ENCODE measurements at places on chromosomes 1 and 21.

DNA sequence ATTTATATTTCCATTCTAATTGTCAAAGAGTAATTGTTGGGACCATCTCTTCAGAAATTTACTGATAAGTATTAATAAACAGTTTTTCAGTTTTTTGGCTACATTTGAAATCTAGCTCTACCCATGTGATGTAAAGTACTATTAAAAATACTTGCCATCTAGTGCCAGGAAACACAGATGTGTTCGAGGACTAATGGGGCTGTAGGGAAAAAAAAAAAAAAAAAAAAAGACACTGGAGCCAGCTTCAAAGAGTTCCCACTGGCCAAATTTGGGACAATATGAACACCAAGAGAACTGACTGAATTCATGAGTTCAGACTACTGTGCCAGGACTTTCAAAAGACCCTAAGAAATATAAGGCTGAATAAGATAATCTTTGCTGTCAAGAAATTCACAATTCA is 65.2 kb upstream of the GFI1 start:
- no peak for DNase-seq

DNA sequence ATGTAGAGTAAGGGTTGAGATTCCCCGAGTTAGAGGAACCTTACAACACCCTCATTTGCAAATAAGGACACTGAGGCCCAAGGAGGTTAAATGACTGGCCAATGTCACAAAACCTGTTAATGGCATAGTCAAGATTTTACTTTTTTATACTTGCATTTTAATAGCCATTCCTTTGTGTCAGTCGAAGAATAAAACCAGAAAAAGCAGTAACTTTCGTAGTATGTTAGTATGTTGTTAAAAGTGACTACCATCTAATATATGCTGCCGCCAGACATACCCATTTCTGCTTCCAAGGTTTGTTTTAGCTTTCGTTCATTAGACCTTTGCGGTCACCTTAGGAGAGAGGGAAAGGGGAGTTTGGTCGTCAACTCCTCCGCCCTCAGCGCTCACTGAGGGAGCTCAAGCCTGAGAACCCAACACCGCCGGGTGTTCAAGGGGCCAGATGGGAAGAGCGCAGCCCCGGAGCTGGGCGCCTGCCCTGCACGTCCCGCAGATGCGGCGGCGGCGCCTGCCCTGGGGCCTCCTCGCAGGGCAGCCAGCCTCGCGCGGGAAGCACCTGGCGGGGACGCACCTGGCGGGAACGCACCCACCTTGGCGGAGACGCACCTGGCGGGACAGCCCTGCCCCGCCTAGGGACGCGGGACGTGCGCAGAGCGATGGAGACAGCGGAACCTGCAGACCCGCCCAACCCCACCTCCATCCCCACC is 466 bp downstream of the VPS26C start:
- no peak for DNase-seq

DNA sequence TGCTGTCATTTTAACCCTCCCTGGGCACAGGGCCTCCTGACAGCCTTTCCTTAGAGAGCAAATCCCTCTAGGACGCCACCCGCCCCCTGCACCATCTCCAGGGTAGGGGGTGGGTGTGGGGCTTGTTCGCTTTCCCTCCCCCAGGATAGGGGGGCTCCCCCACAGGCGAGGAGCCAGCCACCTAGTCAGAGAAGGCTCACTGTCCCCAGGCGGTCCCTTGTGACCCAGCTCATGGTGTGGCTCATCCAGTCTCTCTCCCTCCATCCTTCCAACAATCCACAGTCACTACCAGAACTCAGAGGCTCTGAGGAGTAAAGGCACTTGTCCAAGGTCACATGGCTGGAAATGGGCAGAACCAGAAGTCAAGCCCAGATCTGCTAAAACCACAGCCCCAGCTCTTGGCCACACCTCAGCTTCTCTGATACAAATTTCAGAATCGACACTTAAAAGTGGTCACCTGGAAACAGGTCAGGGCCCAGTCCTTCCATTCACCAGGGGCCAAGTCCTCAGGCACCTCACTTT is 89.8 kb downstream of the MRPL37 start:
- DNase-seq, result no peak

- DNase-seq, result no peak
These were observed 76.3 kb upstream of the LRRC7 start for GRCh38 chr1:69491416-69491815.

GRCh38 chr1:216805233-216805632 is 82.0 kb upstream of the ESRRG start:
- DNase-seq, result no peak

DNA sequence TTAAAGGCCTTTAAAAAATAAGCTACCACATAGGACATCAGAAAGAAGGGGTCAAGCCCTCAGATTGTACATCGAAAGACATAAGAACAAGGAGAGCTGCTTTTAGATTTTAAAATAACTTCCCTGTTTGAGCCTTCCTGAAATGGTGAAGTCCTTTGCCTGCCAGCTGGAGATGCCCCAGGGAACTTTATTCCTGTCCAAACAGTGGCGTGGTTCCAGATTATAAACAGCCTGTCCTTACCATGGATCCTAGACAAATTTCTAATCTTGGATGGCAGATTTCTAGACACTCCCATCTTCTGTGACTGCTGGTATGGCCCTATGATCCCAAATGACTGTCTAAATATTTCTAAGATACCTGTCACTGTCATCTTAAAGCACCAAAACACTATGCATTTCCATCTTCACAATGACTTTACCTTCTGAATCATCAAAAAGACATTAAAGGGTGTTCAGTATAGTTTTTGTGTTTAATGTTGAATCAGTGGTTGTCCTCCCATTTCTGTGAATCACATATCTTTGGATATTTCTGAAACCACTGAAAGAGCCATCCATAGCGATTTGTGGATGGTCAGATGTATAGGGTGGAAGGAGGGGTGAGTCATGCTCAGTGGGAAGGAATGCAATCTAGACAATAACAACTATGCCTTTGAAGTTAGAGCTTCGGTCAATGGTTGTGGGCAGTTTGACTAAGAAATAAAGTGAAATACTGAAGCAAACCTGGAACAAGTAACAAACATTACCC is 23.2 kb downstream of the ILDR2 start:
- no peak for DNase-seq

- no peak for DNase-seq
These were observed 18.9 kb downstream of the FGGY start for GRCh38 chr1:59315529-59316463.

GRCh38 chr1:192887426-192887825 is 78.6 kb downstream of the RGS2 start:
- no peak for DNase-seq

DNA sequence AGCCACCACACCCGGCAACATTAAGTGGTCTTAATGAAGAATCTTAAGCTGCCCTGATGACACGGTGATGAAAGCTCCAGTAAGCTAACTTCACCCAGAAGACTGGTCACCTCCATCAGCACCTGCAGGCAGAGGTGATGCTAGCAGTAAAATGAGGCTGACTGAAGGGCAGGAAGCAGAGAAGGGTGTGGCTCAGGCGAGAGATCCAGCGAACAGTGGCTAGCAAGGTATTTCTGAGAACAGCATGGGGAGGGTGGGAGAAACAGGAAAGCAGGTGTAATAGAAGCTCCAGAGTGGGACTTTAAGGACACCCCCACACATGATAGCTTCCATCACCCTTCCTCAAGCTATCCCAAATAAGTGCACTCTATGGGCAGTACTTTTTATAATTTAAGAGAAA is 15.9 kb upstream of the DISP1 start:
- DNase-seq, result no peak

GRCh38 chr1:111489604-111490003 is 13.8 kb downstream of the ADORA3 start:
- DNase-seq, result no peak

- no peak for DNase-seq
These were observed 114.1 kb downstream of the TNR start for GRCh38 chr1:175629318-175629694.
